GM03348 (cell line): ENCODE measurements at places on chromosomes 3 and 15.

DNA sequence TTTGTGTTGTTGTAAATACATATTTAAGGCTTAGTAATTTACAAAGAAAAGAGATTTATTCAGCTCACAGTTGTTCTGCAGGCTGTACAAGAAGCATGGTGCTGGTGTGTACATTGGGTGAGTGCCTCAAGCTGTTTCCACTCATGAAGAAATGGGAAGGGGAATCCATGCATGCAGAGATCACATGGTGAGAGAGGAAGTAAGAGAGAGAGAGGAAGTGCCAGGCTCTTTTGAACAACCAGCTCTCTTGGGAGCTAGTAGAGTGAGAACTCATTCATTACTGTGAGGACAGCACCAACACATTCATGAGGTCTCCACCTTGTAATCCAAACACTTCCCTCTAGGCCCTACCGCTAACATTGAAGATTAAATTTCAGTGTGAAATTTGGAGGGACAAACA is 909.2 kb downstream of the NSUN3 start:
- DNase-seq: no peak

- no peak for DNase-seq
These were observed 27.3 kb downstream of the ARL8B start for GRCh38 chr3:5149306-5149880.

- DNase-seq: no peak
These were observed 1145.5 kb downstream of the TBL1XR1 start for GRCh38 chr3:176051766-176052165.

DNA sequence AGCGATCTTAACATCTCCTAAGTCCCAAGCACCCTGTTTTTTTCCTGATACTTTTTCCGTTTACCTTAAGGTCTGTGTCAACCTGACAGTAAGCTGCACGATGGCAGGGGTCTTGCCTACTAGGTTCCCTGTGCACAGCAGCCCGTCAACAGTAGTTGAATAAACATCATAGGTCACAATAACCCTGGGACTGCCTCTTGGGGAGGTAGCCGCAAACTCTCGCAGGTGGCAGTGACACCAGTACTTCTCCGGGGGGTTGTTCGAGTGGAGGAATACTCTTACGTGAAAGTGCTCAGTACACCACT is 365 bp upstream of the PDCD6IP start:
- DNase-seq: no peak

DNA sequence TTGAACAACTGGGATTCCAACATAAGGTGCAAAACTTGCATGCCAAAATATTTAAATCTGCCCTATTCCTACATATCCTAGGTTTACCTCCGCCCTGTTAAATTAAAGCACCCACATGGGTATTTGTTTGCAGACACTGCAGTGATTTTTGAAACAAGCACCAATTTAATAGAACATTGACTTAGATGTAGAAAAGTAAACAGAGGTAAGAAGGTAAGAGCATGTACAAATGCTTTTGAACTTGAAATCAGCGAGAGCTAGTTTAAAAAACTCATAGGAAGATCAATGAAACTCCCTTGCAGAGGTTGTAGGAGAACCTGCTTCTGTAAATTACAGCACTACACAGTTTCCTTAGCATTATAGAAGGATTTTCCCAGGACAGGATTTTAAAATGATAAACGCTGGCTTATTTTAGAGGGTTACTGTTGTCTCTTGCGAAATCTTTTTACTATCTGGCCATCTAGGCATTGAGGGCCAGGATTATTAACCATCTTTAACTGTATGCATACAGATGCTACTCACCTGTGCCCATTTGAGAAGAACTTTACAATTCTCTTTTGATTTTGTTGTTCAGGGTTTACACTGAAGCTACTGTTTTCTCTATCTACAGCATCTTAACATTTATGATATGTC is 284.8 kb downstream of the FEZF2 start:
- DNase-seq: no peak

DNA sequence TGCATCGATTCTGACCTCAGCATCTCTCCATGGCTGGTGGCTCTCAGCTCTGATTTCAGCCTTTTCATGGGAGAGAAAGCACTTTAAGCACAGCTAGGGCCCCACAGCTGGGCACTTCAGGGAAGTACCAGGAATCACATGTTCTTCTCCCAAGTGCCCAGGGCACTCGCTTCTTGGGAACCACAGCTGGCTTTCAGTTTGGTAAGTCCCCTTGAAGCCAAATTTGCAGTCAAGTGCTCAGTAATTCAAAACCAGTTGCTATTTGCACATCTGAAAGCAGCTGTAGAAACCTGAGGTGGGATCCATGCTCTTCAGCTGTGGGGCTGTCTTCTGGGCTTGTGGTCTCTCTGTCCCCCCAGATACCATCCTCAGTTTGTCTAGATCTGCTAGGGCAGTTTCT is 12.8 kb downstream of the GABRA5 start:
- DNase-seq: no peak

- no peak for DNase-seq
These were observed 36.0 kb downstream of the FOXP1 start for GRCh38 chr3:71547249-71548198.

- DNase-seq: no peak
These were observed 462.7 kb upstream of the ATP11B start for GRCh38 chr3:182330646-182331045.

GRCh38 chr3:170760174-170760526 is 109.8 kb downstream of the RPL22L1 start:
- peak; percentile 37 for DNase-seq

- no peak for DNase-seq
These were observed 8.8 kb downstream of the SLC12A8 start for GRCh38 chr3:125203731-125204130.

- peak; percentile 71 for DNase-seq
These were observed 117.5 kb downstream of the EDEM1 start for GRCh38 chr3:5304789-5305683.

- no peak for DNase-seq
These were observed 70.1 kb downstream of the CADPS start for GRCh38 chr3:62805106-62805505.

- no peak for DNase-seq
These were observed 790 bp downstream of the LAMP3 start for GRCh38 chr3:183161552-183162336.

DNA sequence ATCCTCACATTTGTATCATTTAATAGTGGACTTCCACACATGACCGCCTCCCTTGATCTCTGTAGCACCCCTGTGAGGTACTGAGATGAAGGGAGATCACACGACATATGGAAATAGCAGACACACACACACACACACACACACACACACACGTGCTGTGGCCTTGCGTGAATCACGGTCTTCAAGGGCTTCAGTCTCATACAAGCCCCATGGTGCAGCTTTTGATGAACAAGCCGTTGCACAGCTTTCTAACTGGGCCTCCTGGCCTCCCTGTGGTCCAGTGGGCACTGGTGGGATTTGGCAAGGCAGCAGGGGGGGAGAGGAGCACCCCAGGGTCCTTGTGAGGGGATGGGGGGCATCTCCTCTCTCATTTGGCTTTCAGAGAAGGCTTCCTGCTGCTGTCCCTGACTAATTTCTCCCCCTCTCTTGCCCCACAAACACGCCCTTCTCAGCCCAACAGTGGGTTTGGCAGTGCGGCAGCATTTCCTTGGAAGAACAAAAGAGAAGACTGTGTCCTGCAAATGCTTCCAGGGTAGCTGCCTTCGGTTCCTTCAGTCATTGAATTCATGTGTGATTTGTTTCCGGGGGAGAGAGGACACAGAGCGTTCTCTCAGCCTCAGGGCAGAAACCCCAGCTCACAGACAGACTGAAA is 98.7 kb downstream of the SMAD6 start:
- peak; percentile 38 for DNase-seq

DNA sequence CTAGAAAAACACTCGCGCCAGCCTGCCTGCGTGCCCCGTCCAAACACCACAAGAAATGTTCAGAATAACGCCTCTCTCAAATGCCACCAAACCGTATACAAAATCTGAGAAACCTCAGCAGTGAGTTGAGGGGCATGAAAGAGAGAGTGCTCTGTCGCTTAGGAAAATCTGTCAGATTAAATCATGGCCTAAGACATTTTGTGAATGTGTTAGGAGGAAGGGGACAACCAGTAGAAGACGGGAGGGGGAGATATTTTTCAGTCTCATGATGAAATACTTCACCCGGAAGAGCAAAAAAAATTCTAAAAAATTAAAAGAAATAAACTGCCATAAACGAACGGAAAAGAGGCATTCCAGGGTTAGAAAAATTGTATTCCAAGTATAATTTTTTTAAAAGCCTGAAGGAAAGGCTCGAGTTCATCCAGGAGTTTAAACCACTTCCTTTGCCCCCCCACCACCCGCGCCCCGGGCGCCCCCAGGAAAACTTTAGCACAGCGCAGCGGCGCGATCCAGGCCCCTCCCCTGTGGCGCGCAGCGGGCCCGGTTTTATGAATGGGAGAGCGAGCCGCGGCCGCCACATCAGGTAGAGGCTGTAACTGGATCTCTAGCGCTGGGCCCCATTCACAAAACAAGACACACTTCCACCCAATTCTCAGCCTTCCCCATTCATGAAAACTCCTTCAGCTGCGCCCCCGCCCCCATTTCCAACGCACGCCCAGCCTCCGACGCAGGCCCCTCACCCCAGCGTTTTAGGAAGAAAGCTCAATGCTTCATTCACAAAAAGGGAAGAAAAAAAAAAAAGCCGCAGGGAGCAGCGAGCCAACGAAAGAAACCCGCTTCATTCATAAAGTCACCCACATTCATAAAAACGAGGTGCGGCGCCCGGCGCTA is 1.4 kb downstream of the ETV5 start:
- DNase-seq: peak; percentile 78

GRCh38 chr3:26682406-26682805 is 59.8 kb downstream of the LRRC3B start:
- DNase-seq: no peak

- DNase-seq: no peak
These were observed 9.0 kb downstream of the UBXN7 start for GRCh38 chr3:196423044-196423781.

GRCh38 chr3:138042043-138042442 is 32.1 kb downstream of the CLDN18 start:
- peak; percentile 64 for DNase-seq

GRCh38 chr3:61288446-61288845 is 37.2 kb upstream of the FHIT start:
- DNase-seq: no peak

DNA sequence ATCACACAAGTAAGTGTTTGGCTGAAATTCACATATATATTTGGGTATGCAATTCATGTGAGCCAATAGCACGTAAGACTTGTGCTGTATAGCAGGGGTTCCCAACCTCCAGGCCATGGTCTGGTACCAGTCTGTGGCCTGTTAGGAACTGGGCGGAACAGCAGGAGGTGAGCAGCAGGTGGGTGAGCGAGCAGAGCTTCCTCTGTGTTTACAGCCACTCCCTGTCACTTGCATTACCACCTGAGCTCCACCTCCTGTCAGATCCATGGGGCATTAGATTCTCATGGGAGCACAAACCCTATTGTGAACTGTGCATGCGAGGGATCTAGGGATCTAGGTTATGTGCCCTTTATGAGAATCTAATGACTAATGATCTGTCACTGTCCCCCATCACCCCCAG is 59.7 kb downstream of the MAP3K13 start:
- DNase-seq: no peak

GRCh38 chr15:95326431-95327182 is 1003.9 kb upstream of the NR2F2 start:
- peak; percentile 22 for DNase-seq

DNA sequence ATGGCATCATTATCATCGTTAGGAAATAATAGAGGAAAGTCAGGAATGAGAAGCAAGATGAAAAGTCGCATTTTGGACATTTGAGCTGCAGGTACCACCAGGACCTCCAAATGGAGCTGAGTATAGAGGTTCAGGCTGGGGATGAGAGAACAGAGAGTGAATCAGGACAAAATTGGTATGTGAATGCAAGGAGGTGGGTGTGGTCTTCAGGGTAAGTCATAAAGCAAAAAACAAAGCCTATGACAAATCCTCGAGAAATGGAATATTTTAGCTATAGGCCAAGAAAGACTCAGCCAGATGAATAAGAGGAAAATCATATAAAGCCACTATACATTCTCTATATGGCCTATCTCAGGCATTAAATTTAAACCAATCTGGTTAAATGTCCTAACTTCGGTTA is 841.3 kb downstream of the ROBO1 start:
- DNase-seq: no peak

DNA sequence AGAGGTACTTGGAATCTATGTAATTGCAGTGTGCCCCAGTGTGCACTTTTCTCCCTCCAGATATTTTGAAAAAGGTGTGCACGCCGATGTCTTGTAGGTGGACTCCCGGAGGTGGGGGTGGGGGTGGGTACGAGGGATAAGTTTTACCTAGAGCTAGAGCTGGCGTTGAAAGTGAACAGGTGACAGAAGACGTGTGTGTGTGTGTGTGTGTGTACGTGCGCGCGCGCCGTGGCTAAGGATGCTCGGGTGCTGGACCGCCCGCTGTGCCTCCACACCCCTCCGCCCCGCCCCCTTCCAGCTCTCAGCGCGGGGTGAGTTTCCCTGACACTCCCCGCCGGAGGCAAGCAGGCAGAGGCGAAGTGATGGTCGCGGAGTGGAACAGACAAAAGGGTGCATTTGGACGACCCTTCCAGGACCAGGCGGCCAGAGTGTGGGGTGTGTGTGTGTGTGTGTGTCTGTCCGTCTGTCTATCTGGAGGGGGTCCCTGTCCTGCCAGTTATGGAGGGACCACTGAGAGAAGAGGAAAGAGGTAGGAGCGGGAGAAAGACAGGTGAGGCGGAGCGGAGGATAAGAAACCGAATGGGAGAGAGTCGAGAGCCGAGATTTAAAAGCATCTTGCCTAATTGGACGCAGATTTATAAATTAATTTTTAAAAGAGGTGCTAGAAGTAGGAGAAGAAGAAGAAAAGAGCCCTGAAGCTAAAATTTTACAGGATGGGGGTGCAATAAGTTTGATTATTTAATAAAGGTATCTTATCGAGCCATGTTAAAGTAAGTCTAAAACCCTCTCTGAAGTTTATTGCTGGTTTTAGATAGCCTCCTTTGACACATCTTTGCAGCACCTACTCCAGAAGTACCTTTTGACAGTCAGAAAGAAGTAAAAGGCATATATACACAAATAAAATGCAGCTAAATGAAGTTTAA is 335.8 kb upstream of the THRB start:
- no peak for DNase-seq

- no peak for DNase-seq
These were observed 456.3 kb upstream of the ARRDC4 start for GRCh38 chr15:97504031-97504792.

DNA sequence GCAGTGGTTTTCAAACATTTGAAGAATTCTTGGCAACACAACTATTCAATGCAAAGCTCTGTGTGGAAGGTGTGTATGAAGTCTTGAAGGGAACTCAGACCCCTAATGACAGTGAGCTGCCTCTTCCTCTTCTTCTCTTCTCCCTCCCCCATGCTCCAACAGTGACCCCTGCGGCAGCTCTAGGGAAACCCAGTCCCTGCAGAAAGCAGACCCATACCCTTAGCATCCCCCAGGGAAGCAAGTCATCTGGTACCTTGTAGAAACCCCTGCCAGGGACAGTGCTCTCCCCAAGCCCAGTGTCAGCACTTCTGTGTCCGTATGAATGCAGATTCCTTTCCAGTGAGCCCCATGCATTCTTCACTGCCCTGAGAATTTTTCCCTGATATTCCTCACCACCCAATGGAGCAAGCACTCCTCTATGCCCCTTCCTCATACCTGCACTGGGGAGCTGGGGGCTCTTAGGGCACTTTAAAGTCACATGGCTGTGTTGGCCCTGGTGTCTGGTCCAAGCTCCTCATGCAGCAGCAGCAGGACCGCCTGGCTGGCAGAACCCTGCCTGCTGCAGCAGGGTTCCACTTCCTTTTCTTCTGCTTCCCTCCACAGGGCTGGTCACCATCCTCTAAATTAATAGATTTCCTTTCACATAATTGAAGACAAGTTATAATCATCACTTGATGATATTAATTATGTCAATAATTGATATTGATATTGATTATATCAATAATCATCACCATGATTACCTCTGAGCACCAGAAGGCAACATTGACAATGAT is 442.5 kb downstream of the EPHB1 start:
- DNase-seq: no peak

GRCh38 chr15:31228980-31229826 is 97.4 kb upstream of the KLF13 start:
- DNase-seq: no peak
